Tongue (tissue), 3 donors: ENCODE measurements at places on chromosomes 3 and 15.

GRCh38 chr15:40088929-40089755 lies 19.5 kb downstream of the BMF start:
- no peak for DNase-seq

DNA sequence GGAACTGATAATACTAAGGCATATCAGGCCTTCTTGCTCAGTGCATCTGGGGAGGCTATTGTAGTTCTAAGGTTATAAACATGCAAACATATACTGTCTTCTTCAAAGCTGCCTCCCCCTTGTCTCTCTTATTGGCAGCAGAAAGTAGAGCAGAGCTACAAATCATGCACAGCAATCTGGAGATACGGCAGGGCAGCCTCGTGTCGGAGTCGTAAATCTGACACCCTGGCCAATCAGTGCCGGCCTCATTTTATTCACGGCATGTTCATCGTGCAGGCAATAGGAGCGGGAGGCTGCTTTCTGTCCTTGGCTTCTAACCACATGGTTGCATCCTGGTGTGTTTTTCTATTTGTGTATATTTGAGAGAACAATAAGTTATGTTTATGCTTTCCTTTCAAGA lies 300.2 kb upstream of the CNTN6 start:
- DNase-seq: no peak

- no peak for DNase-seq
Observed at GRCh38 chr15:58870451-58870850, 63.0 kb downstream of the SLTM start.

DNA sequence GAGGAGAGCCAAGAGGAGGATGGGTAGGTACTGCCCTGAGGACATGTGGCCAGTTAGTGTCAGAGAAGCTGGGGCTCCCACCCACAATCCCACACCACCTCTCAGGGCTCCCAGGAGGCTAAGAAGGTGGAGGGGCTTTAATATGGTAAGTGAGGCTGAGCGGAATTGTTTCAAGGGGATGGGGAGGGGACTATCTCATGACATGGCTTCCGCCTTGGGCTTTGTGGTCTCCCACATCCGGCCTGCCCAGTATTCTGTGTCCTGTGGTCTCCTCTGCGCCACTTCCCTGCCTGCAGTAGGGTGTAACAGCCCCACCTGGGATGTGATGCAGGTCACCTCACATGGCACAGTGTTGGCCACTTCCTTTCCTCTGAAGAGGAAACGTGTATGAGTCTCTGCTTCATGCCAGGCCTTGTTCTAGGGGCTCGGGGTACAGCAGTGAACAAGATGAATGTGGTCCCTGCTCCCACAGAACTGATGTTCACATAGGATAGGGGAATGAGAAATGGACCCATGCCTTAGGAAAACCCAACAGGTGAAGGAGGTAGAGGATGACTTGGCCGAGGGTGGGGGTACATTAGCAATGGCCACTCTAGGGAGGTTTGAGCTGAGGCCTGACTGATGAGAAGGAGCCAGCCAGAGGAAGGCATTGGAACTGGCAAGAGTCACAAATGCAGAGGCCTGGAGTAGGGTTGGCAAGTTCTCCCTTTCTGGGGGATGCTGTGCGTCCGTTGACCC lies 3.2 kb downstream of the NEIL1 start:
- DNase-seq: no peak

- no peak for DNase-seq
Observed at GRCh38 chr3:167650459-167650858, 3.3 kb downstream of the WDR49 start.

DNA sequence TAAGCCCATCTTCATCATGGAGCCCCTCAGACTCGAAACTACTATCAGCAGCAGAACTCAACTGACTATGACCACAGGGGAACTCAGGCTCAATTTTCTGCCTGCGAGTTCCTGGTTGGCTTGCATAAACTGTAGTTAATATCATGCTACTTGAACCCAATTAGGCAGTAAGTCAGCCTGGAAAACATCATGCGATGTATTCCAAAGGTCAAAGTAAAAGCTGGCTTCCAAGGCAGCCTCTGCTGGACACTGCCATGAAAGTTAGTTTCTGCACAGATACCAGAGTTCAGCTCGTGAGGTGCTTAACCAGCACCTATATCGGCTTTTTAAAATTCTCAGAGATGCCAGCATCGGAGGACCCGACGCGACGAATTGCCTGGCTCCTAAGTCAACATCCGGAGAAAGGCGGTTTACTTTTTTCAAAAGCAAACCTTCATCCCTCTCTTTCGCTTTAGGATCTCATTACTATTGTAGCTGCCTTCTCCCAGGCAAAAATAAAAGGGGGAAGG lies 3.8 kb downstream of the ANP32A start:
- DNase-seq: peak; percentile 47

DNA sequence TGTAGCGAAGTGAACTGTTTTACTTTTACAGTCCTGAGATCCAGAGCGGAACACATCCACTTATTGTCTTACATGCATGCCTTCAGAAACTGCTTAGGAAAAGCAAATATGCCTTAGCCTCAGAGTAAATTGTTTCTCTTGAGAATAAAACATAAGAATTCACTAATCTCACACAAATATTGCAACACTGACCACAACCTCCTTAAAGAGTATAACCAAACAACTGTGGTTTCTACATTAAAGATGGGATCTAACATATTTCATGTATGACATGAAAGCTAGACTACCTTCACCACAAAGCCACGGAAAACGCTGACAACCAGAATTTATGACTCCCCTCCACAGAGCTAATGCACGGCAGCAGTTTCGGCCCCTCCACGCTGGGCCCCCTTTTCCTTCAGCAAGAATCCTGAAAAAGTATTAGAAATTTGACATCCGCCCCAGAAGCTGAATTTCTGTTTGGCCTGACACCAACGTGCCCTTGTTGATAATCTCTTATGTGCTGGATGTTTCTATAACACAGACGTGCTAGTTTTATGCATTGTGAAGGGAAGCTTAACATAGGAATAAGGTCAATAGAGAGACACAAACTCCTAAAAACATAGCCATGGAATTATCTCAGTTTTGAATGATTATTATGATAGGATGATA lies 84.6 kb downstream of the GREM1 start:
- DNase-seq: peak; percentile 3

GRCh38 chr3:188282871-188283270 lies 128.9 kb downstream of the LPP start:
- DNase-seq: no peak

DNA sequence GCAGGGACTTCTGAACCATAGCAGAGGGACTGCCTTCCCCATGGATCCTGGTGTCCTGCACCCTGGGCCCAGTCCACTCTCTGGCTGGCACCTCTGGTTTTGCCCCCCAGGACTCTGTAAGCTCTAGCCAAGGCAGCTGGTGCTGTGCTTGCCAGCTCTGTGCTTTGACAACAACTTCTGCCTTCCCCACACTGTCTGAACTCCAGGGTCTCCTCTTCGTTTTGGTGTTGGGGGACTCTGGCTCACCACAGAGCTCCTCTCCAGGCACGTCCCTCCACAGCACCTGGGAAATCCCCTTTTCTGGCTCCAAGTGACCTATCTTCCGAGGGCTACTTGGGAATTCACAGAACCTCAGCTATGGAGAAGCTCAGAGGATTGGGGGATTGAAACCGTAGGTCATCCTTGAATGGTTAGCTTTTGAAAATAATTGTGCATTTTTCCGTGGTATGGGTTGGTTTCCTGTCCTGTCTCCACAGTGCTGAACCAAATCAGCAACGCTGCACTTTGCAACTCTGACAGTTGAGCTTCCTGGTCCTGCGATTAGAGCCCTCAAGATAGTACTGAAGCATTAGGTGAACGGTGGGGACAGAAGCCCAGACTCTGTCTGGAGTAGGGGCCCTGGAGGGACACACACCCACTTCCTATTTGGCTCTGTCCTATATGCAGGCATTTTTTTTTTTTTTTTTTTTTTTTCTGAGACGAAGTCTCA lies 152.4 kb downstream of the APBA2 start:
- DNase-seq: no peak

DNA sequence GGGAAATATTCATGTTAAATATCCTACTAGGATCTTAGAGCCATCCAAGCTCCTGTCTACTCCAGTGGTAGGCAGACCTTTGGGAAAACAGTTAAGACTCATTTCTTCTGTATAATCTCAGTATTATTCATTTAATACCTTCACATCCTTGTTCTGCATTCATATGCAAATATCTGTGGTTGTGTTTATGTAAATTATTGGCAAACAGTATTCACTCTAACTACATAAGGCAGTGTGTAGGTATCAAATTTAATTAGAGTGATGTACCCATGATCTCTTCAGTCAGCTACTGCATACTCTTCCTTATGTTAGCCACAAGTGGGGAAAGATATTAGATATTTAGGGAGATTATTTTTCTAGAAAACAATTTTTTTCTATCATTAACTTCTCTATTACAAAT lies 200.8 kb upstream of the SLC2A2 start:
- DNase-seq: no peak

DNA sequence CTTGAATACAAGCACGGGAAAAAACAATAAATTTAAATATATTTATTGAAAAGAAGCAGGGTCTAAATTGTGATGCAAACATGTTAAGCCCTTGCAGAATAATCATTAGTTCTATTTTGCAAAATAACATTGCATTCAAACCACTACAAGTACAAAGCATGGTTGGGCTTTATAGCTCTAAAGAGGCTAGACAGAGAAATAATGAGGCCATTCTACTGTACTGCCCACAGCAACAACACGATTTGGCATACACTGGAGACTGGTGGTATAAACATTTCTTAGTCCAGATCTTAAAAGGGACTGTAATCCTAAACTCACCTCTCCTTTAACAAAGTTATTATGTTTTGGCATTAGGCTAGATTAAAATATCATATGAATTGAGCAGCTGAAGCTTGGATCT lies 204.3 kb upstream of the LRIG1 start:
- DNase-seq: no peak

DNA sequence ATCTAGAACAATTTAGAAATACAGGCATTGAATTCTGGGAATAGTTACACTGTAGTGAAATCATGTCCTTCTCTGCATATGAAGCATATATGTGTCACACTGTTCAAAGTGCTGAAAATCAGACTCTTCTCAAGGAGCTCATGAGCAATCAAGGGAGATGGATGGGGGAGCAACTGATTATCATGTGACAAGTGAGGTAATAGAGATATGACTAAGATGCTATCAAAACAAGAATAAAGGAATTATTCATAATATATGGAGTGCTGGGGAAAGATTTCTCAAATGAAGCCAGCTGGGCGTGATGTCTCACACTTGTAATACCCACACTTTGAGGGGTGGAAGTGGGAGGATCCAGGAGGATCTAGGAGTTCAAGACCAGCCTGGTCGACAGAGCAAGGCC lies 74.9 kb upstream of the CHRNB4 start:
- no peak for DNase-seq

GRCh38 chr3:100993309-100993708 lies at the start of gene ABI3BP:
Gene ABI3BP (minus strand): TSS chr3:100993421. CDS start chr3:100993384, 37 bp downstream.
- DNase-seq: peak; percentile 89

GRCh38 chr3:20478436-20478835 lies 292.4 kb upstream of the SGO1 start:
- DNase-seq: no peak

- no peak for DNase-seq
Observed at GRCh38 chr3:146800484-146800883, 195.3 kb upstream of the PLSCR5 start.

- no peak for DNase-seq
Observed at GRCh38 chr3:61300006-61300380, 48.7 kb upstream of the FHIT start.

- DNase-seq: no peak
Observed at GRCh38 chr3:114880078-114880477, 267.0 kb downstream of the ZBTB20 start.

- DNase-seq: peak; percentile 61
Observed at GRCh38 chr15:58931987-58932588, 1.4 kb downstream of the SLTM start.

DNA sequence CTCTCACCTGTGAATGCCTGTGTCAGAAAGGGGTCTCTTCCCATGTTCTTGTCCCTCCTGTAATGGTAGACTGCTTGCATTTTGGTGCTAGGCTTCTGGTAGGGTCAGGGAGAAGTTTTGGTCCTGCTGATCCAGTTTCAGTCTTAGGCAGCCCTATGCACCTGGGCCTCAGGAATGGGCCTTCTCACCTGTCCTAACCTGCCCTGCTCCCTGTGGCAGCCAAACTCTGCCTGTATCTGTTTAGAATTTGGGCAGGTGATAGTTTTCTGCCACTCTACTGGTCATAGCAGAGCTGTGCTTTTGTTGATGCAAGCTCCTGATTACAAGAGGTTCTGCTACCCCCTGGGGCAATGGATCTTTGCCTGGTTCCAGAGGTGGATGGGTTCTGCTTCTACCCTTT lies 118.7 kb downstream of the PLCL2 start:
- DNase-seq: no peak

DNA sequence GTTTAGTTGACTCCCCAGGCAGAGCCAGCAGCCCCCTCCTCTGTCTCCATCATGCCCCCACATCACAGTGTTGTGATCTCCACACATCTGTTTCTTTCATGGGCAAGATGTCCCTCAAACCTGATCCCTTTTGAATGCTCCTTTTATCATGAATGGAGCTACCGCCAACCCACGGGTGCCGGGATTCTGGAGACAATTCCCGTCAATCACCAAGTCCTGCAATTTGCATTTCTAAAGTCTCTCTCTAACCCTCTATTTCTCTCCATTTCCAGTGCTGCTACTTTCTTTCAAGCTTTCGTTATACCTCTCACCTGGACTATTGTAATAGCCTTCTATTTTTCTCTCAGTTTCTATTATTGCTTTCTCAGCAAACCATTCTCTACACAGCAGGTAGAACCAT lies 89.7 kb upstream of the CCNL1 start:
- DNase-seq: no peak

- DNase-seq: no peak
Observed at GRCh38 chr15:28124841-28125240, 25.7 kb upstream of the OCA2 start.

- no peak for DNase-seq
Observed at GRCh38 chr3:72080095-72080494, 295.1 kb upstream of the PROK2 start.

DNA sequence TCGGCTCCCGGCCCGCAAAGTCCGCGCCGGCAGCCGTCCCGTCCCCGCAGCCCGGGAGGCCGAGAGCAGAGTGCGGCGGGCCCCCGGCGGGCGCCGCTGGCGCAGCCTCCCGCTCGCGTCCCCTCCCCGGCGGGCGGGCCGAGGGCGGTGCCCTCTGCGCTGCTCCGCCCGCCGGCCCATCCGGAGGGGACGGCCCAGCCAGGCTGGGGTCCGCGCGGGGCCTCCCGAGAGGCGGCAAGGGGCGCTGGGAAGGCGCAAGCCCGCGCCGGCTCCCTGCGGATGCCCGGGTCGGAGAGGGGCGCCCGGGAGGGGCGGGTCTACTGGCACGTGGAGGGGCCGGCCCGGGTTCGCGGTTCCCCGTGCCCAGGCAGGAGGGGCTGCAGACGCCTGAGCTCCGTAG lies at the start of the genes CLCN2 and POLR2H:
TSS of gene CLCN2 (minus strand) at position 74 of the 400 bp plus-strand sequence. CDS start 126 bp downstream, outside the sequence.
TSS of gene POLR2H (plus strand) at position 179 of the 400 bp plus-strand sequence. CDS start 1,783 bp downstream, outside the sequence.
- DNase-seq: peak; percentile 82

GRCh38 chr15:31591908-31592307 lies 265.3 kb downstream of the KLF13 start:
- DNase-seq: no peak
